ENCODE measurements at places on chromosomes 12 and 14.

DNA sequence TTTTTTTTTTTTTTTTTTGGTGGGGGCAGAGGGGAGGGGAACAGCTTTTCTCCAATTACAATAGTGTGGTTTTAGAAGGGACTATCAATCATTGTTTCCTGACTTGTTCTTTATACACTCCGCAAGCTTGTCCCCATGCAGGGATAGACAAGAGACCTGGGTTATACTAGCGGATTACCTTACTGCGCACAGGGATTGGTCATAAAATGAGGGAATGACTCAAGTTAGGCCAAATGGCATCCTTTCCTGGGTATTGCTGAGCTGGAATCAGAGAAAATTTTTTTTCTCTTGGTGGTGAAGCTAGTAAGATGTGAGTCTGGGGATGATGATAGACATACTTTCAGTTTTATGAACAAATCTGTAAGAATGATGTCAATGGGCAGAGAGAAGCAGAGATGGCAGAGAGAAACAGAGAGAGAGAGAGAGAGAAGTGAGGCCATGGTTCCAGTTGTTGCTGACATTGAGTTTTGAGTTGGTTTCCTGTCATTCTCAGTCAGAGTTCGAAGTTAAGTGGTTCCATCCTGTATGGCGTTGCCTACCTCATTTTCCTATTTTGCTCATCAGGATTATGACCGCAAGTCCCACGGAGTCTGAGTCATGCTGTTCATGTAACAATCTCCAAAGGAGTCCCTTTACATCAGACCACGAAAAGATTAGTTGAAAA is 59.1 kb upstream of the OTOGL start:
- peak; percentile 82 for DNase-seq

GRCh38 chr12:85558684-85559083 is 277.5 kb downstream of the RASSF9 start:
- DNase-seq: no peak

- no peak for DNase-seq
These were observed 6.9 kb upstream of the PIP4K2C start for GRCh38 chr12:57584050-57584449.

GRCh38 chr12:49631336-49631907 is 8.1 kb downstream of the PRPF40B start:
- no peak for DNase-seq

DNA sequence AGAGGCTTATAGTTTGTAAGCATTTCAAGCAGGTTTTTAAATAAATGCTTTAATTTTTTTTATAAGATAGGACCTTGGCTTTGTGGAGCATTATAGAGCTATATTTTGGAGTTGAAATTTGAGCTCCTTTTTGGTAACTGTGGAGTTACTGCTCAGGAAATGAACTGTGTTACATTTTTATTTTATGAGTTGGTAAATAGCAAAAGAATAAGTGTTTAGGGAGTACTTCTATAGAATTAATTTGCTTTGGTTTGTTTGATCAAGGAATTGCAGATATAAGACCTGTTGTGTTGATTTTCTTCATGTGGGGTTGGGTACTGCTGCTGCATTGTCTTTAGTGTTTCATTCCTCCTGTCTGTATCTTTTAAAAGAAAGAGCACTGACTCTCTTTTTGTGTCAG is 3.5 kb downstream of the ATP2A2 start:
- DNase-seq: no peak

GRCh38 chr14:72986214-72986613 is 40.7 kb downstream of the ZFYVE1 start:
- no peak for DNase-seq

- DNase-seq: no peak
These were observed 37.5 kb downstream of the TTC7B start for GRCh38 chr14:90778571-90779255.

GRCh38 chr14:86575141-86575540 is 1045.2 kb downstream of the FLRT2 start:
- peak; percentile 89 for DNase-seq

GRCh38 chr14:79809849-79810612 is 401.3 kb downstream of the DIO2 start:
- DNase-seq: peak; percentile 1

GRCh38 chr12:84757978-84758377 is 154.6 kb downstream of the SLC6A15 start:
- DNase-seq: peak; percentile 72

DNA sequence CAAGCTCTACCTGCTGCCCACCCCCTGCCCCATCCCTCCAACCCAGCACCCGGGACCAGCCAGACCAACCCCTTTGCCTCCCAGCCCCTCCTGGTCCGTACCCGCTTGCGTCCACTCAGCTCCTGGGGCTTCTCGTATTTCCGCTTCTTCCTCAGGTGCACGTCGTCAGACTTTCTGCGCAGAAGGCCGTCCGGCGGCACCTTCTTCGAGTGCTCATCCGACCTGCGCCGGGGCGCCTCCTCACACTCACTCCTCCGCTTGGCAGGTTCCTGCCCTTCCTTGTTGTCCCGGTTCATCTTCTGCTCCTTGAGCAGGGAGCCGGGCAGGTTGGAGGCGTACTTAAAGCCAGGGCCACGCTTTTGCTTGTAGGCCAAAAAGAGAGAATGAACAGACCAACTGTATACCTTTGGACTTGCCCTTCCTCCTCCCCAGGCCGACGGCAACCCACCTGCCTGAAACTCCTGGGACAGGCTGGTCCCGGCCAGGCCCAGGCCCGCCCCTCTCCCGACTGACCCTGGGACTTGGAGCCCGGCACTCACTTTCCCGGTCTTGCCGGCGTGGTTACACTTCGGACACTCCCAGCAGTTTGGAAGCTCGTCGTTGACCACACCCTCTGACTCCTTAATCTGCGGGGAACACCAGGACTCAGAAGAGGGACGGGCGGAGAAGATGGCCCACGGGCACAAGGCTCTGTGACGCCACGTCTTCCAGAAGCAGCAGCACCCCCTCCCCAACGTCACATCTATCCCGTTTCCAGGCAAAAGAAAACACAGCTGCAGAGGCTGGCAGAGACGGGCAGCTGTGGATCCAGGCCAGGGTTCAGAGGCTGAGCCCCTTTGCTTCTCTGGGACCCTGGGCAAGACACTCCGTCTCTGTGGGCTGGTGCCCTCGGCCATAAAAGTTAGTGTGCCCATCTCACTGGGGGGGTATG is 44.3 kb downstream of the RNF34 start:
- DNase-seq: no peak

DNA sequence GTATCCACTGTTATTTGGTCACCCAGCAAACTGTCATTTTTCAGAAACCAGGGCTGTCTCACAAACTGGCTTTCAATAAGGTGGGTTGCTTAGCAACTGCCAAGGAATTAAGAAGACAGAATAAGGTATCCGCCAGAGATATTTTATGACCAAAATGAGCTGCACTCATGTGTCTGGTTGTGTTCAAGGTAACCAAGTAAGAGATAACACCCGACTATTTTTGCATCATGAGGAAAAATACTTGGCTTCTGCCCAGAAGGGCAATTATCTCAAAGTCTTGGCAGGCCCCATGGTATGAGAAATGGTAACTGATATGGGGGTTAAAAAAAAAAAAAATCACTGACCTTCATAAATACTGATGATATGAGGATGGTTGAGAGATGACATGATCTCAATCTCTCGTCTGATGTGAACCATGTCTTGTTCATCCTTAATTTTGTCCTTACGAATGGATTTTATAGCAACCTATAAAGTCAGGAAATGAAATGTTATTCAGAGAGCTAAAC is 32.6 kb downstream of the NUAK1 start:
- peak; percentile 32 for DNase-seq

DNA sequence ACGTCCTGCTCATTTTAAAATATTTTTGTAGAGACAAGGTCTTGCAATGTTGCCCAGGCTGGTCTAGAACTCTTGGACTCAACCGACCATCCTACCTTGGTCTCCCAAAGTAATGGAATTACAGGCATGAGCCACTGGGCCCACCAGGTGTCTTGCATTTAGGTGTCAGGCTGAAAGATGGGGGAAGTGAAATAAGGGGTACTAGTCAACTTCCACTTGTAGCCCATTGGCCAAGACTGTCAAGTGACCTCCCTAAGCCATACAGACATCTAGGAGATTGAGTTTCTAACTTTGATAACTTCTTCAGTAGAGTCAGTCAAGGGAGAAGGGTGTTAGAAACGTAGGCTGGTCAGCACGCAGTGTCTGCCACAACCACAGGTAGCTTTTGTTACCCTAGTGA is 32.0 kb downstream of the ARF6 start:
- no peak for DNase-seq

- DNase-seq: peak; percentile 80
These were observed 69.0 kb upstream of the REP15 start for GRCh38 chr12:27627123-27627852.

- no peak for DNase-seq
These were observed 521 bp upstream of the PCED1B start for GRCh38 chr12:47078733-47079467.

DNA sequence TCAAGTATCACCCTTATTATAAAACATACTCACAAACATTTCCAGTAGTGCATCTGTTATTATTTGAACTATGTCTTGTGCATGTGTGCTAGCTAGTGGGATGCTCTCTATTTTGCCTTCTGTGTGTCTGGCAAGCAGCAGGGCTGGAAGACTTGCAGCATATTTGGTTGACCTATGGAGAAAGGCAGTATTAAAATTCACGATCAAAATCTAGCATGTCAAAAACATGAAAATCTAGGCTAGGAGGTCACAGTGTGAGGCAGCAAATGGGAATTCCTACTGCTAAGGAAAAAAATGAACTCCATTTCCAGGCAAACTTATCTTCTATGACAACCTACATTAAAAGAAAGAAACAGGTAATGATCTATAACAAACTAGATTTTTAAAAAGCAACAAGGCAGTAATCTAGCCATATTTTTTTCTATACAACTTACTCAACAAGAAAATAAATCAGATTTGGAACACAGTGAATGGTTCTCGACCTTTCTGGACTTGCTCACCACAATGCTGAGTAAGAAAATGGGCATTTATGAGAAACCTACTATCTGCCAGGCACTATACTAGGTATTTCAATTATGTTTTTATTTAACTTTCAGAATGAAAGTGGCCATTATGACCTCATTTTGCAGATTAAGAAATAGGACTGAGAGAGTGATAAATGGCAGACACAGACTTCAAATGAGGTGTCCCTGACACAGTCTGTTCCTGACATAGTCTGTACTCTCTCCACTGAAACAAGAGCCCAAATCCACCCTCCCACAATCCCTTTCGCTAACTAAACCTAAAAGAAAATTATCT is 96.8 kb downstream of the TXNDC16 start:
- DNase-seq: peak; percentile 57

DNA sequence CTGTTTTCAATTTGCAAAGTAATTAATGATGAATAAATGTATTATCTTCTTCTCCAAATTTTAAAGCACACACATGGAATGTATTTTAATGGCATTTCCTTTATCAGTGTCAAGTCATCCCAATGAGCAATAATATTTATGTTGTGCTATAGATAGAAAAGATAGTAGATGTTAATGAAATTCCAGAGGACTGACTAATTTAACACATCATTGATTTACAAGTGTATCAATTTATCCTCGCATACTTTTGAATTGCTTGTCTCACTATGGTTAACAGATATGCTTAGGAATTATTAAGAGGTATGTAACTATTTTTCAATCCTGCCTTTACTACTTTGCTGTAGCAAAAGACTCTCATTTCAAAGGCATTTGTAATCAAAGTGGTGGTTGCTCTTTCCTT is 842.9 kb downstream of the SLC6A15 start:
- DNase-seq: peak; percentile 94

DNA sequence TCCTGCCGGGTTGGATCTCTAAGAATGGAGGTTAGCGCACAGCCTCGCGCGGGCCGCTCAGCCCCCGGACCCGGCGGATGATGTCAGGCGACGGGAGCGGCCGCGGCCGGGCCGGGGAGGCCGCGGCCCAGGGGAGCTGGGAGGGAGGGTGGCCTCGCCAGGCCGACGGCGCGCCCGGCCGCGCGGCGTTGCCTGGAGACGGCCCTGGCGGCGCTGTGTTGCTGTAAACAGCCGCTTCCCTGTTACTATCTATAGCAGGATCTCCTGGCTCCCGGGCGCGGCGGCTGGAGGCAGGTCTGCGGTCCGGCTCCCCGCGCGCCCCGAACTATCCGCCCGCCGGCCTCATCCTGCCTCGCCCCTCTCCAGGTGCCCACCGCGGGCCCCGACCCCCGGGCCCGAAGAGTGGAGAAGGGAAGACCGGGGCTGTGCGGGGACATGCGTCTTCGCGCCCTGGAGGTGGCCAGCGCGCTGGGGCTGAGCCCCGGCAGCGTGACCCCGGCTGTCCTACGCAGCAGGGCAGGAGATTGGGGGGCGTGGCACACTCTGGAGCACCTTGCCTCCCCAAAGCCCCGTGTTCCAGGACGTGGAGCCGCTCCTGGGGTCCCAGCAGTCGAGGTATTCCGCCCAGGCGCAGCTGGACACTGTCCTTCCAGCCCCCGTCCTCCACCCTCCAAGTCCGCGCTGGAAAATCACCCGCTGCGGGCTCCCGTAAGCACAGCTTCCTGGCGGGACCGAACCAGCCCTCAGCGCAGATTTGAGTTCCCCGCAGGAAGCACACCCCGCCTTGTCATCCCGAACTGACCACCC is 1.4 kb upstream of the FOS start:
- DNase-seq: peak; percentile 77

GRCh38 chr14:94462219-94462551 is 9.6 kb upstream of the SERPINA11 start:
- DNase-seq: no peak

DNA sequence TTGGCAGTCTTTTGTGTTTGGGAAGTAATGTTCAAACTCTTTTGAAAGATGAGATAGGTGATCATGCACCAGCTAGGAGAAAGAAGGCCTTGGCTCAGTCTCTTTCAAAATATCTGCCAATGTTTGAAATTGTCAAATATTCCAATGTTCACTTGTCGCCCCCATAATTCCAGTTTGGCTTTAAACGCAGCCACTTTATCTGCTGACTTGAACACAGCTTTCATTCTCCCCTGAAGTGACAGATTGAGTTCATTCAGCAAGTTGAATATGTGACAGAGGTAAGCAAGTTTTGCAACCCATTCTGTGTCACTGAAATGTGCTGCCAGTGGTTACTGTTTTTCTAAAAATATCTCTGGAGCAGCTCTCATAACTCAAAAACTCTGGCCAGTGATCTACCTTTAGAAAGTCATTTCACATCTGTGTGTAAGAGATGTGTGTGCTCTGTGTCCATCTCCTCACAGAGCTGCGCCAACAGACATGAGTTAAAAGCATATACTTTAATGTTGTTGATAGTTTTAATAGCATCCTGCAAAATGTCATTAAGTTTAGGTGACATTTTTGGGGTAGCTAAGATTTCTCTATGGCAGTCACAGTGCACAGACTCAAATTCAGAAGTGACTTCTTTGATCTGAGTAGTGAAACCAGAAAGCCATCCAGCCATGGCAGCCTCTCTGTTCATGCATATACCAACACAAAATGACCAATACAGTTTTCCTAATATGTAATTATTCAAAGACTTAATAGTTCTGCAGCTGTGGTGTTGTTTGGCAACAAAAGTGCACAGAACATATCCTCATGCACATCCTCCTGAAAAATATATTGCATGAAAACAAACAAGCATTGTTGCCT is 614.3 kb upstream of the MIS18BP1 start:
- DNase-seq: no peak
